CD4-positive, CD25-positive, alpha-beta regulatory T cell (primary cell): ENCODE measurements at places on chromosomes 5 and 9. TPM values are rescaled to one million over a fixed set of nuclear protein-coding genes. Genes with fewer than 3 reads are reported as not detected.

The FAM221B gene
- total RNA-seq = not detected

The NR5A1 gene
- not detected for total RNA-seq

The BRD9 gene
- total RNA-seq = 139 TPM

The SLC35D2 gene
- total RNA-seq = 36.0 TPM

The ANKRD31 gene
- 0.52 TPM for total RNA-seq

The SLC36A3 gene
- total RNA-seq = not detected

GRCh38 chr5:147586832-147587231, 77.0 kb upstream of the DPYSL3 start:
- no peak overlapping the region for H3K27ac ChIP-seq
- H3K36me3 ChIP-seq = no peaks in the 10 kb centered on the region
- H3K27me3 ChIP-seq = no peaks in the 10 kb centered on the region
- H3K4me1 ChIP-seq = no peaks in the 10 kb centered on the region

DNA sequence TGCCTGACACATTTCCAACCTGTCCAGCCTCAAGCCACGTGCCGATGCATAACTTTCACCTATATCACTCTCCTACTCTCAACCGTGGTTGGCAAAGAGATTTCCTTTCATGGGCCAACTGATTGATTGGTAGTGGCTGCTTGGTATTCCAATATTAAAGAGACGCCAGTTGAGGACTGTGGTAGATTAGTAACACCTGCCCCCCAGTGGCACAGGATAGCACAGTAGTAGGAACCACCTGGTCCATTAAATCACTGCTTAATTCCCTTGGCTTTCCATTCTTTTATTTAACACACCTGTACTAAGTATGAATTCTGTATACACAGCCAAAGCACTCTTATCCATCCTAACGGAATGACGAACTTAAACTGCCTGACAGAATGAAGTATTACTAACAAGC, 19.1 kb upstream of the FOXB2 start:
- no peak overlapping the region for H3K4me3 ChIP-seq
- H3K4me1 ChIP-seq = no peaks in the 10 kb centered on the region
- no peaks in the 10 kb centered on the region for H3K27me3 ChIP-seq
- no peak for DNase-seq

DNA sequence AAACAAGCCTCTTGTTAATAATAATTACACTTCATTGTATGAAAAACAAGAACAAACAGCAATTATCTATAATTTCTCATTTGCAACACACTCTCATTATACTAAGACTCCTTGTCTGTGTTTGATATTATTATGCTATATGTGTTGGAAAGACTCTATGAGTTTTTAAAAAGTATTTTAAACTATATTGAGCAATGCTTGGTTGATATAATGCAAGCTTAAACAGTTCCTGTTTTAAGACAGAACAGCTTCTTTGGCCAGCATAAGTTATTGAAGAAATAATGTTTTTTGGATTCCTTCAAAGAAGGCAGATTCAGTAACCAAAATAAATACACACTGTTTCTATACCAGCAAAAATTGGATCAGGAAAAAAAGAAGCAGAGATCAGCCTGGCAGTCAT, 871.4 kb downstream of the MAT2B start:
- H3K27me3 ChIP-seq = no peaks in the 10 kb centered on the region
- H3K27ac ChIP-seq = no peak overlapping the region
- H3K4me3 ChIP-seq = no peak overlapping the region
- no peak for DNase-seq
- no peaks in the 10 kb centered on the region for H3K4me1 ChIP-seq

GRCh38 chr5:68252673-68253623, 37.4 kb downstream of the PIK3R1 start:
- H3K36me3 ChIP-seq = no peaks in the 10 kb centered on the region
- peaks cover 79% of the 10 kb centered on the region for H3K4me1 ChIP-seq
- peak overlapping the region; percentile 70 for H3K27ac ChIP-seq
- peak; percentile 24 for DNase-seq
- no peak overlapping the region for H3K4me3 ChIP-seq
- H3K27me3 ChIP-seq = no peaks in the 10 kb centered on the region

- no peak overlapping the region for H3K4me3 ChIP-seq
- H3K27ac ChIP-seq = no peak overlapping the region
- H3K27me3 ChIP-seq = no peaks in the 10 kb centered on the region
- H3K4me1 ChIP-seq = no peaks in the 10 kb centered on the region
These were observed 26.6 kb downstream of the TRPM6 start for GRCh38 chr9:74861071-74861470.

GRCh38 chr9:128724744-128725211, 851 bp upstream of the ZDHHC12 start:
- H3K36me3 ChIP-seq = peaks cover 5% of the 10 kb centered on the region
- H3K27ac ChIP-seq = peak overlapping the region; percentile 79
- no peaks in the 10 kb centered on the region for H3K27me3 ChIP-seq

DNA sequence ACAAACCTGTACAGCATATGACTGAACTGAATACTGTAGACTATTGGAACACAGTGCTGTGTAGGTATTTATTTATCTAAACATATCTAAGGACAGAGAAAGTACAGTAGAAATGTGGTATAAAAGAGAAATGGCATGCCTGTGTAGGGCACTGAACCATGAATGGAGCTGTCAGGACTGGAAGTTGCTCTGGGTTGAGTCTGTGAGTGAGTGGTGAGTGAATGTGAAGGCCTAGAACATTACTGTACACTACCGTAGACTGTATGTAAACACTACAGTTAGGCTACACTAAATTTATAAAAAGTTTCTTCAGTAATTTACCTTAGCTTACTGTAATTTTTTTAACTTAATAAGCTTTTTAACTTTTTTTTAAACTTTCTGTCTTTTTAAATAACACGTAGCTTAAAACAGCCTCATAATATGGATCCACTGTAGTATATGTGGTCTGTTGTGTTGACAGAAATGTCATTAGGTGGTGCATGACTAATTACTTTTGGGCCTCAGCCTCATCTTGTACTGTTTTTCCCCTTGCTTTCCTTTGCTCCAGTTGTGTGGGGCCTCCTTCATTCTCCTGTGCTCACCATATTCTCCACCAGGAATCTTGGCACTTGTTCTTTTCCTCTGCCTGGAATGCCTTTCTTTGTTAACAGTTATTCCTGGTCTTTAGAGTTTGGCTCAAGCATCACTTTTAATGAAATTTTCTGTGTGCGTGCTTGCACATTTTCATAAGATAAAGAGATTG, 8.8 kb downstream of the SPIN1 start:
- no peaks in the 10 kb centered on the region for H3K4me1 ChIP-seq
- no peak overlapping the region for H3K27ac ChIP-seq
- no peak for DNase-seq
- H3K36me3 ChIP-seq = no peaks in the 10 kb centered on the region
- H3K27me3 ChIP-seq = no peaks in the 10 kb centered on the region

GRCh38 chr9:126123927-126124326, 202.7 kb upstream of the MVB12B start:
- no peak overlapping the region for H3K4me3 ChIP-seq
- no peak for DNase-seq
- H3K27ac ChIP-seq = no peak overlapping the region
- no peaks in the 10 kb centered on the region for H3K4me1 ChIP-seq
- H3K27me3 ChIP-seq = peaks cover 5% of the 10 kb centered on the region

GRCh38 chr9:87212605-87213021, 265.3 kb upstream of the GAS1 start:
- H3K27me3 ChIP-seq = no peaks in the 10 kb centered on the region
- H3K36me3 ChIP-seq = no peaks in the 10 kb centered on the region
- H3K4me3 ChIP-seq = no peak overlapping the region
- no peaks in the 10 kb centered on the region for H3K4me1 ChIP-seq

DNA sequence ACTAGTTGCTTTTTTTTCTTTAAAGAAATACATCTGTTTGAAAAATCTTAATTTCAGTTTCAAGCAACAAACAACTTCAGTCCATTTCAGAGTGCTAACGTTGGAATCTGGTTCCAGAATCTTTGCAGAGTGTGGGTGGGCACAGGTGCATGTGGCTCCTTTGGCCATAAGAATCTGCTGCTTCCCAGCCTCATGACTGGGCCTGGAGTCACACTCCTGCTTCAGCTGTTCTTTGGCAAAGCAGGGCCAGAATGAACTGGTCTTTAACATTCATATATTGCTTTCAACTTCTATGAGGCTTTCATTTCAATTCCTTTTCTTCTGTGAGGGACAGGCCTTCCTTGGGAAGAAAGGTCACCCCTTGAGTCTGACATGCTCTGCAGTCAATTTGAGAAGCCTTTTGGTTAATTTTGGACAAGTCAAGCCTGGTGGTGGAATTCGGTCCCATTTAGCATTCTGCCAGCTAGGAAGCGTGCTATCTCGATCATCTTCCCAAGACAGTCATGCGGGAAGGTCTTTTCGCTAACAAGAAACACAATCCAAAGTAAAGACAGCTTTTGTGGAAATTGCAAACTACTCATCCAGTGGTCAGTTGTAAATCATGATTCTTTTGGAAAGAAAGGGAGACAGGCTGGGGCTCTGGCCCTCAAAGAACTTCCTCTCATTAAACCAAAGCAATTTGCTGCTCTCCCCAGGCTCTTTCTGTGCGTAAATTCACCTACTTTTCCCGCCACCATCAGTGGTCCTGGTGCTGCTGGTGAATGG, 55.2 kb downstream of the SLC1A3 start:
- no peak overlapping the region for H3K4me3 ChIP-seq
- no peaks in the 10 kb centered on the region for H3K36me3 ChIP-seq
- peaks cover 8% of the 10 kb centered on the region for H3K27me3 ChIP-seq
- H3K4me1 ChIP-seq = no peaks in the 10 kb centered on the region

DNA sequence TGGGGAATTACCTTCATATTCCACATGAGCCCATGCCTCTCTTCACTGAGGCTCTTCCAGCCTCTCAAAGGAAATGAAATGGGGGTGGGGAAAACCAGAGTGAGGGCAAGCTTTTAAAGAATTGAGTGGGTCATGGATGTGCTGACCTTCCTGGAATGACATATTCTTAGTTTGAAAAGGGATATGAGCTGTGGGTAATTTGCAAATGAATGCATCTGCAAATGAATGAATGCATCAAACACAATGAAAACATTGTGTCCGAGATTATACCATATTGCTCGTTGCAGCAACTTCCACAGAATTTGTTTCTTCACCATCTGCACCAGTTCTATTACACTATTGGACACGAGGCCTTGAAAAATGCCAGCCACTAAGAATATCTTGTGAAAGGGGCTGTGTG, 198.6 kb upstream of the CDH6 start:
- no peak overlapping the region for H3K4me3 ChIP-seq
- no peak overlapping the region for H3K27ac ChIP-seq
- no peaks in the 10 kb centered on the region for H3K27me3 ChIP-seq
- DNase-seq = no peak
- H3K36me3 ChIP-seq = no peaks in the 10 kb centered on the region

GRCh38 chr5:117943541-117943940, 1044.8 kb downstream of the DTWD2 start:
- H3K4me1 ChIP-seq = no peaks in the 10 kb centered on the region
- DNase-seq = no peak
- no peaks in the 10 kb centered on the region for H3K27me3 ChIP-seq
- no peak overlapping the region for H3K27ac ChIP-seq
- H3K4me3 ChIP-seq = no peak overlapping the region

DNA sequence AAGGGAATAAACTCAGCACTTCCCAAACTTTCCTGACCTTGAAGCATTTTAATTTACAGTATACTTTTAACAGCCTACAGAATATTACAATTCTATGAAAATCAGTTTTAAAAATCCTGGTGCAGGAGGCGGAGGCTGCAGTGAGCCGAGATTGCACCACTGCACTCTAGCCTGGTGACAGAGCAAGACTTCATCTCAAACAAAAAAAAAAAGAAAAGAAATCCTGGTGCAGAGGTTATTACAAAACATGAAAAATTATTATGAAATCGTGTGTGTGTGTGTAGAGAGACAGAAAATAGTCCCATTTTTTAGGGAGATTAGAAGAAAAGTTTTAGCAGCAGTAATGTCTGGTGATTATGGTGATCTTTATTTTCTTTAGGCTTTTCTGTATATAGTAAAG, 26.9 kb downstream of the GOLPH3 start:
- H3K36me3 ChIP-seq = no peaks in the 10 kb centered on the region
- H3K27ac ChIP-seq = no peak overlapping the region
- peaks cover 31% of the 10 kb centered on the region for H3K4me1 ChIP-seq
- H3K27me3 ChIP-seq = no peaks in the 10 kb centered on the region
- no peak for DNase-seq
- H3K4me3 ChIP-seq = no peak overlapping the region

DNA sequence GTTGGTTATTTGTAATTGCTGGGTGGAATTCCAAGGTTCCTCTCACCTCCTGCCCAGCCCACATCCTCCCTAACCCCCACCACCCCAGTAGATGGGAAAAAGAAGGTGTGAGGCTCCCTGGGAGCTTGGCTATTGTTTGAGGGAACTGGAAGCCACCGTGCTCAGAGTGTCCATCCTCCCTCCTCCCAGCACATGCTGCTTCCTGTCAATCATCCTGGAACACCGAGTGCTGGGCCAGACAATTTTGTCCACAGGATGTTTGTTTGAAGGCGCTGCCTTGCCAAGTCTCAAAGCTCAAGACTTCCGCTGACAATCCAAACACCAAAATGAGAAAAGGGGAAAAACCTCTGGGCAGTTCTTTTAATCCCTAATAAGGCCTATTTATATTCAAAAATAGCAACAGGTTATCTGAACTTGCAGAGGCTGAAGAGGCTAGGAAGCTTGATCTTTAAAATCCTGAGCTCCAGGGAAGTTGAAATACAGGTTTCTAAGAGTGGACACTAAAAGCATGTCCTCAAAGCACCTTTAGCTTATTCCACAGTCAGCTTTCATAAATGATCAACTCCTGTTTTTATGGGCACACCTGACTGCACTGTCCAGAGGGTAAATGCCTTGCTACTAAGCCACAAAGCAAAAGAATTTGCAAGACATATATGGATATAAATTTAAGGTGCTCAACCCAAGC, 286.7 kb downstream of the NFIB start:
- H3K4me3 ChIP-seq = no peak overlapping the region
- no peaks in the 10 kb centered on the region for H3K4me1 ChIP-seq
- H3K27me3 ChIP-seq = no peaks in the 10 kb centered on the region
- H3K27ac ChIP-seq = no peak overlapping the region
- H3K36me3 ChIP-seq = no peaks in the 10 kb centered on the region

DNA sequence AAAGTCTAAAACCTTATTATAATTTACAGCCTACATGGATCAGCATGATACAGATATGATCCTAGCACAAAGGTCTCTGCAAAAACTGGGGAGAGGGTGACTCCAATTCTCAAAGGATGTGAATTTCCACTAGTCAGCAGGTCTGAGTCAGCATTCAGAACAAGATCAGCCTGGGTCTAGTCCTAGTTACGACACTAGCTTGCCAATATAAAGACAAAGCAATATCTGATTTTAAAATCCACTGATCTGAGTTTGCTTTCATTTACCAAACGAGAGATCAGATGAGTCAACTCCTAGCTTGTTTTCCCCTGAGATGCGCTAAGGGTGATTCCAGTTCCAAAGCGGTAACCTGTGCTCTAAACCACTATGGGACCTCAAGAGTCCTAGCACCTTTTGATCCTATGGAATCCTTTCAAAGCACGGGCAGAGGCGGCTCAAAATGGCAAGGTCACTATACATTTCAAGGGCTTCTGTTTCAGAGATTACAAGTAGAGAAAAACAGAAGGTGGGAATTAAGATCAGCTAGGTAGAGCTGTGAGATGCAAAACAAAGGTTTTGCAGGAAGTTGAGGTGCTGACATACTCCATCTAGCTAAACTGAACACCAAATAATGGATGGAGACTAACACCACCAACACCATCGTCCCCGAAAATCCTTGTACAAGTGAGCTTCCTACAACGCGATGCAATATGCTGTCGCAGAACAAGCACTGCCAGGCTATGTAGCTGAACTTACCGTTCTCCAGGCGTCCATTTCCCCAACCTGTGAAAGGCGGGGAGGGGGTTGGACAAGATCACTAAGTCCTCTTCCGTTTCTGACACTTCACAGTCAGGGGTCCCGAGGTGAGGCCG, 906 bp downstream of the SLC25A51 start:
- H3K36me3 ChIP-seq = peaks cover 16% of the 10 kb centered on the region
- peak; percentile 39 for DNase-seq
- peaks cover 26% of the 10 kb centered on the region for H3K4me1 ChIP-seq
